ENCODE measurements at places on chromosomes 6 and 20. TPM values are rescaled to one million over a fixed set of nuclear protein-coding genes. Genes with fewer than 3 reads are reported as not detected.

DNA sequence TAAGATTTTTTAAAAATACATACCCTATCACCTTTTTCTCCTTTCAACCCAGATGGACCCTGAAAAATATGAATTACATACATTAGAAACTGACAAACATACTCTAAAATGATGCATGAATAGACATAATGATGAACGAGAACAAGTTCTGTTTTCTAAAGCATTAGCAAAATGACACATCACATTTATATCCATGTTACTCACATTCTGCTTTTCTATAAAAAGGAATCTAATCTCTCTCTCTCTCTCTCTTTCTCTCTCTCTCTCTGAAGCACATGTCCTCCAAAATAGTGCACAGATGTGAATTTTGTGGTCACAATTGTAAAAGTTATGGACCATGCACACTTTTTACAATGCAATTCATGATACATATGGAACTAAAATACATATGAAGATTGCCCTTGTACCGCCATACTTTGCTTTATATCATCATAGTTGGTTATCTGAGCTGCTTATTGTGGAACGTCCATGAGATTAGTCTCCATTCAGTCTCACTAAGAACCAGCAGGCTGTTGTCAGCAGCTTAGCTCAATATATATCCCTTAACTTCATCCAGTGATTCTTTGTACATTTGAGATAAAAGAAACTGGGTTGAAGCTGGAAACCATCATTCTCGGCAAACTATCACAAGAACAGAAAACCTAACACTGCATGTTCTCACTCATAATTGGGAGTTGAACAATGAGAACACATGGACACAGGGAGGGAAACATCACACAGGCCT lies 114.2 kb downstream of the COL12A1 start:
- no peak for DNase-seq
- no peak overlapping the region for H3K27ac ChIP-seq
- H3K4me3 ChIP-seq: no peak overlapping the region
- no peaks in the 10 kb centered on the region for H3K36me3 ChIP-seq
- no peaks in the 10 kb centered on the region for H3K4me1 ChIP-seq

DNA sequence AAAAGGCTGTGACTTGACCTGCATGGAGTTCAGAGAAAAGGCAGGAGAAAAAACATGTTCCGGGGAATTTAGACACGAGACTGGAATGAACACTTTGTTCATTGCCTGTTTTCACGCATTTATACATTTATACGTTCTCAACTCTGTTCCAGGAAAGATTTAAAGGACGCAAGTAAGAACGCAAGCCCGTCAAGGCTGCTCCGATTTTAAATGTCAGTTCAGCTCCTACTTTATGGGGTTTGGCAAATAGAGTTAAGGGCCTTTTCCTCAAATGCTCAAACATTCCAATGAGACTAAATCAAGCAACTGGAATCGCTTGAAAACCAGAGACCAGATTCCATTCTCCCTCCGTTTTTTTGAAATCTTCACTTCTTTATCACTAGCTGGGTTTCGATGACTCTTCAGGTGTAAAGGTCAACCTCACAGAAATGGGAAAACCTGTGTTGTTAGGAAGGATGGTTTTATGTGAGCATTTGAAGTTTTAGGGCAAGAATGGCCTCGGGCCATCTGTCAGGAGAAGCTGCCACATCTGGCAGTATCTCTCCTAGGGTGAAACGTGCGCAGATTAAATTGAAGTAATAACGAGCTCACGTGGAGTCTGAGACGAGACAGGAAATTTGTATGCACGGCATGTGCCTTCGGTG lies 24.9 kb downstream of the TTLL2 start:
- peak overlapping the region; percentile 66 for H3K27ac ChIP-seq
- peak overlapping the region; percentile 82 for H3K4me3 ChIP-seq
- H3K27me3 ChIP-seq: peaks cover 48% of the 10 kb centered on the region

- DNase-seq: no peak
- peak overlapping the region; percentile 91 for H3K27ac ChIP-seq
- H3K4me1 ChIP-seq: peaks cover 40% of the 10 kb centered on the region
- peaks cover 2% of the 10 kb centered on the region for H3K27me3 ChIP-seq
- peak overlapping the region; percentile 75 for H3K4me3 ChIP-seq
These were observed 114.6 kb upstream of the RIPOR2 start for GRCh38 chr6:25050356-25050755.

DNA sequence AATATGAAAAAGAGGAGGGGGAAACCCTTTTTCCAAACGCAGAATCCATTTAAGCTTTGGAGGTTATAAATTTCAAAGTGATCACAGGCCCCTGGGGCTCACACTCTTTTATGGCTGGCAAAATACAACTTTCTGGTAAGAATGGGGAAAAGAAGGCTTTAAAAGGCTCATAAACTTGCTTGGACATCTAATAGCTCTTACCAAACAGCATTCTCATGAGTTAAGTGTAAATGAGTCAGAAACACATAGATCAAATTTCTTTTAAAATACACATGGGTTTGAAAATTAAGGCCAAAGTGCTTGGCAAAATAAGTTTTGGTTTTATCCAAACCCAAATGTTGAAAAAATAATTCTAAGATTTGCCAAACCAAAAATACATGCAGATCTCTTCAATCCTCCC lies 154.6 kb downstream of the SOBP start:
- peaks cover 17% of the 10 kb centered on the region for H3K27me3 ChIP-seq
- H3K4me1 ChIP-seq: peaks cover 5% of the 10 kb centered on the region
- H3K36me3 ChIP-seq: no peaks in the 10 kb centered on the region
- no peak overlapping the region for H3K27ac ChIP-seq

DNA sequence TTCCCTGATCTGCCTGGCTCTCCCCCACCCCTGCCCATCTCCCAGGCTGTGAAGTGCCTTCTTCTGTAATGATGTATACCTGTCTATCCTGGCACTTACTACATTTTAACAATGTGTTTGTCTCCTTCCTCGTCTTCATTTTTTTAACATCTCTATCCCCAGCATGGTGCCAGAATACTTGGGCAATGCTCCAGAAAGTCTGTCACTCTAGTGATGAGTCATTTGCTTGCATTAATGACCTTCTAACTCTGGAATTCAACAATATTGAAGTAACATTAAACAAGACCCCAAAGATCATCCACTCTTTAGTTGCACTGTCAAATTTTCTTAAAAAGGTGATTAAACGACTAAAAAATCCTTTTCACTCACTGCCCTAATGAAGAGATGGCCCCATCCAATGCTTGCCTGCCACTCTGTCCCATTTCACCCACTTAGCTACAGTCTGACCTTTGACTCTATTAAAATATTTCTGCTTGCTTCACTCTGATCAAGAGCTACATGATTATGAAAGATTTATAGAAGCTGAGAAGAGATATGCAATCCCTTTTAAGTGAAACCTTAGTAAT lies 7.7 kb upstream of the KLHL31 start:
- H3K4me3 ChIP-seq: no peak overlapping the region
- H3K36me3 ChIP-seq: no peaks in the 10 kb centered on the region
- peaks cover 12% of the 10 kb centered on the region for H3K27me3 ChIP-seq
- H3K27ac ChIP-seq: no peak overlapping the region

DNA sequence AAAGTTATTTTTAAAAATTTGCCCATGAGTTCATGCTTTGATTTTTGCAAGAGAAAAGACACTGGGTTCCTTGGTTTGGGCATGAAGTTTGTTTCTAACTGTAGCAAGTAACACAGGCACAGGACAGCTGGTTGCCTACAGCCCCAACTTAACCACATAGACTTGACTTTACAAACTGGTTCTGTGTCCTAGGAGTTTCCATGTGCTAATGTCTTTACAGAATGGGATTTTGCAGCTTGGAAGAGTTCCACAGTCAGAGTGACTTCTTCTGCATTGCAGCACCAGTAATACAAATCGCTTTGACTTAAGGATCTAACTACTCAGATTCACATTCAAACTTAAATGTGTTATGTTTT lies 44.3 kb downstream of the OR2B2 start:
- DNase-seq: no peak
- H3K27me3 ChIP-seq: no peaks in the 10 kb centered on the region
- H3K36me3 ChIP-seq: no peaks in the 10 kb centered on the region
- H3K4me3 ChIP-seq: peak overlapping the region; percentile 99
- peak overlapping the region; percentile 100 for H3K27ac ChIP-seq
- H3K4me1 ChIP-seq: peaks cover 60% of the 10 kb centered on the region

DNA sequence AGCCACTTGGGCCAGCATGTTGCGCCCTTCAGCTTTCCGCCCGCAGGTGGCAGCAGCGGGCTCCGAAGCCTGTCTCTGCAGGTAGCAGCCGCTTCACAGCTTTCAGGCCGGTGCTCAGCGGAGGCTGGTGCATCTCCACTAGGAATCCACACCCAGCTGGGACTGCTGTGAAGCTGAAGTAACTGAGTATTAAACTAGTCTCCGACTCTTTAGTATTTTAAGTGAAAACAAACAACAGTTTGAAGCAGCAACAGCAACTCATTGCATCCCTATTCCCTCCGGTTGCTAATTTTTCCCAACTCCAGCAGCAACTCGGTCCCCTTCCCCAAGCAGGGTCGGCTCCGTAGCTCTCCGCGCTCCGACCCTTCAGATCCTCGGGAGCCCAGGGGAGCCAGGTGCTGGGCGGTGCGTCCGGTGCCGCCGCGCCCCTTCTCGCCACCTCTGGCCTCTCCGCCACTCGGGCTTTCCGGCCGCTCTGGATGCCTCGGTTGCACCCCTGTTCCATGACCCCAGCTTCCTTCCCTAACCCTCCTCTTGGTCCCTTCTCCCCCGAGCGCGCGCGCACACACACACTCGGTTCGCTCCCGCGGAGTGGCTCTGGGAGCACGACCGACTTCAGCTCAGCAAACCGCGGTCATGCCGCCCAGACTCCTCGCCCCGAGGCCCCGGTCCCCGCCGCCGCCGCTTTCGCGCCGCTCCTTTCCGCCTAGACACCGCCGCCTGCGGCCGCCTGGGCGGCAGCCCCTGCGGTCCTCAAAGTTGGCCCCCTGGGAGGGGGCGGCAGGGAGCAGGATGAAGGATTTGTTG lies 765 bp upstream of the NKAIN2 start:
- H3K4me1 ChIP-seq: peaks cover 6% of the 10 kb centered on the region
- peak overlapping the region; percentile 58 for H3K4me3 ChIP-seq
- DNase-seq: peak; percentile 80
- H3K27me3 ChIP-seq: peaks cover 44% of the 10 kb centered on the region

GRCh38 chr6:148074738-148075137 lies 267.9 kb upstream of the SASH1 start:
- no peak overlapping the region for H3K27ac ChIP-seq
- H3K4me1 ChIP-seq: no peaks in the 10 kb centered on the region
- no peak for DNase-seq
- H3K27me3 ChIP-seq: peaks cover 2% of the 10 kb centered on the region
- H3K36me3 ChIP-seq: no peaks in the 10 kb centered on the region
- no peak overlapping the region for H3K4me3 ChIP-seq

- H3K27ac ChIP-seq: no peak overlapping the region
- no peak for DNase-seq
- H3K4me3 ChIP-seq: no peak overlapping the region
- no peaks in the 10 kb centered on the region for H3K27me3 ChIP-seq
These were observed 66.7 kb downstream of the LRRC1 start for GRCh38 chr6:53861518-53861917.

GRCh38 chr20:51562332-51563173 lies 20.0 kb upstream of the NFATC2 start:
- no peaks in the 10 kb centered on the region for H3K36me3 ChIP-seq
- no peak overlapping the region for H3K27ac ChIP-seq
- H3K4me1 ChIP-seq: peaks cover 11% of the 10 kb centered on the region
- peaks cover 72% of the 10 kb centered on the region for H3K27me3 ChIP-seq
- H3K4me3 ChIP-seq: peak overlapping the region; percentile 72

DNA sequence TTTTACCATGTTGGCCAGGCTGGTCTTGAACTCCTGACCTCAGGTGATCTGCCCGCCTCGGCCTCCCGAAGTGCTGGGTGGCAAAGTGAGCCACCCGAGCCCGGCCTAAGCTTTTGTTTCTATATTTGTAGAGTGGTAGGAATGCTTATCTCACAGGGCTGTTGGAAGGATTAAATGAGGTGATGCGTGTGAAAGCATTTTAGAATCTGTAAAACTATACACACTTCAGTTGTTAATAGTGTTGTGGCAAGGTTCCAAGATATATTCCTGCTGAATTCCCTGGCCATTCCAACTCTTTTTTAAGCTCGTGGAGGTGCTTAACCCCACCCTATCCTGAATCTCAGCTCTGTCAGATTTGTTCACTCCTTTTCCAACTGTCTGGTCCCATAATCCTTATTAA lies 89.9 kb upstream of the AKIRIN2 start:
- H3K4me1 ChIP-seq: peaks cover under 1% of the 10 kb centered on the region
- no peak overlapping the region for H3K27ac ChIP-seq
- peaks cover 27% of the 10 kb centered on the region for H3K27me3 ChIP-seq
- H3K36me3 ChIP-seq: no peaks in the 10 kb centered on the region
- no peak overlapping the region for H3K4me3 ChIP-seq

DNA sequence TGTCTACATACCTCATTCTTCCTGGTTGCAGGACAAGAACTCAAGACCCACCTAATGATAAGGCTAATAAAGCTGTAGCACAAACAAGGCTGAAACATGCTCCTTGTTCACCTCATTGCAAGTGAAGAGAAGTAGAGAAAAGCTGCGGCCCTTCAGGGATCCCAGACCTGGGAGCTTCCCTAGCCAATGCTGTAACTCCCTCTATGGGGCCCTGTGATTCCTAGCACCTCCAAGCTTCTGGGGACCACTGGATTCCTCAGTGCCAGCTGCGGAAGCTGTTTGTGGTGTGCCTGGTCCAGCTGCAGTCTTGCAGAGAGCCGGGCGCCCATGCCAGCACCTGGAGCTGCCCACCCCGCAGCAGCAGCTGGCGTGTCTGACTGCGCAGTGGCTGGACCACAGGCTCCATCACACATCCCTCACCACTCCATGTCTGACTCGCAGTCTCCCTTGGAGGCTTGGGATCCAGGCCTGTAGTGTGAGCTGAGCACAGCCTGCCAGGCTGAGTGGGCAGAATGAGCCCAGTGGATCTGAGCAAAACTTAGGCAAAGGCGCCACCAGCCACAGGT lies 737.2 kb upstream of the GJE1 start:
- H3K36me3 ChIP-seq: no peaks in the 10 kb centered on the region
- H3K27ac ChIP-seq: no peak overlapping the region
- no peak for DNase-seq
- no peaks in the 10 kb centered on the region for H3K27me3 ChIP-seq

DNA sequence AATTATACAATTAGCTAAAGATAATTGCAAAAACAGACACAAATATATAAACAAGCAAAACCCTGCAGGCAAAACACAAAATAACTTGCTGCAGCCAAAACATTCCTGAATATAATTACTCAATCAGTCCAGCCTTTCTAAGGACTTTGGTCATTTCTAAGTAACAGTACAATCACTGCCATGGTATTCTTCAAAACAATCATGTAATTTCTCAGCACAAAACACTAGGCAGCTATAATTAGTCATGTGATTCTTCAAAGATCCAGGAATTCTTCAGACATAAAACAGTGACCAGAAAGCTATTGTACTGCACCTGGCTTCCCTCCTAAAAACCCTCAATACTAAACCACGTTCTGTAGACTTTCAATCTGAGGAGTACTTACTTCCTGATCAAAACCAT lies 881.1 kb downstream of the EPHA7 start:
- no peaks in the 10 kb centered on the region for H3K4me1 ChIP-seq
- no peaks in the 10 kb centered on the region for H3K36me3 ChIP-seq
- no peak overlapping the region for H3K27ac ChIP-seq
- H3K27me3 ChIP-seq: no peaks in the 10 kb centered on the region
- no peak for DNase-seq

Gene TMC2
- total RNA-seq: not detected

Gene MYH7B
- 0.20 TPM for total RNA-seq

Gene GDAP1L1
- total RNA-seq: not detected

Data from activated naive CD8-positive, alpha-beta T cell treated with anti-CD3 and anti-CD28 coated beads, Interleukin-2, amount 10 ng/mL, durations not matched to agents 7 days and 5 days (primary cell).